ENCODE measurements at places on chromosomes 6 and 20.

DNA sequence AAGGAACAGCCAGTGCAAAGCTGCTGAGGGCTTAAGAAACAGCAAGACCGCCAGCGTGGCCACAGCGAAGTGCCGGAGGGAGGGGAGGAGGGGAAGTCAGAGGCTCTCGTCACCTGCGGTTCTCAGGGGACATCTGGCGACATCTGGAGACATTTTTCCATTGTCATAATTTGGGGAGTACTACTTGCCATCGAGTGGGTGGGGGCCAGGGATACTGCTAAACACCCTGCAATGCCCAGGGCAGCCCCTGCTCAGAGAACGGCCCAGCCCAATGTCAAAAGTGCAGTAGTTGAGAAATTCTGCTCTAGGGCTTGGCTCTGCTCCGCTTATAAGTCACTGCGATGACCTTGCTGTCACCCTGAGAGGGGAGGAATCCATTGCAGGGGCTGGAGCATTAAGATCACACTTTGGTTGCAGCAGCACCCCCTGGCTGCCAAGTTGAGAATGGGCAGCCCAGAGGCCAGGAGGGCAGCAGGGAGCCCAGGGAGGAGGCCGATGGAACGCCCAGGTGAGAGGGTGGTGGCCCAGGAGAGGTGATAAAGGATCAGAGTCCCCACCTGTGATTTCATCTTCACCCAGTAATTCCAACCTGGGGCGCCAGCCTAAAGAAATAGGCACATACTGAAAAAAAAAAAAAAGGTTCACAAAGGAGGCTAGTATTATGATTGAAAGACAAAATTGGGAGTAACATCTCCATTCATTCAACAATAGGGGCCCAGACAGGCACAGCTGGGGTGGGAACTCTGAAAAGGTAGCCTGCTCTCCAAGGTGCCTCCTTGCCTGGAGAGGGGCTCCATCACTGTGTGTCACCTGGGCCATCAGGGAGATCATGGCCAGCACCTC, 218.2 kb downstream of the BMP7 start:
- DNase-seq: peak; percentile 17

DNA sequence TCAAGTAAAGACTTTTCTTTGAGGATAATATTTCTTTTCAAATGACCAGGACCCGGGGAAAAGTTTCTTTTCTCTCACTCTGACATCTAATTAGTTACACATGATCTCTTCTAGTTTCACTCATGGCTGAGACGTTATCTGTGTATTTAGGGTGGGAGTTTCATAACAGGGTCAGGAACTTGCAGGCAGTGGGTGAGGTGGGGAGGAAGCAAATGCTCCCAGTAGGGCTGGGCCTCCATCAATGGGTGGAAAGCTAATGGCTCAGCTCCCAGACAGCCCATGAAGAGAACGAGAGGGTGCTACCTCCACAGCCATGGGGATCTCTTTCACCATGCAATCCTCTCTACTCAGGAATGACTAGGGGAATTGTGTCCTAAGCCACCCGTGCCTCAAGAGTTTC, 119.3 kb downstream of the F13A1 start:
- no peak for DNase-seq

- DNase-seq: peak; percentile 43
Measured at GRCh38 chr6:72798196-72798595, 176.3 kb downstream of the KCNQ5 start.

- DNase-seq: no peak
Measured at GRCh38 chr20:40851051-40851450, 162.0 kb upstream of the MAFB start.

DNA sequence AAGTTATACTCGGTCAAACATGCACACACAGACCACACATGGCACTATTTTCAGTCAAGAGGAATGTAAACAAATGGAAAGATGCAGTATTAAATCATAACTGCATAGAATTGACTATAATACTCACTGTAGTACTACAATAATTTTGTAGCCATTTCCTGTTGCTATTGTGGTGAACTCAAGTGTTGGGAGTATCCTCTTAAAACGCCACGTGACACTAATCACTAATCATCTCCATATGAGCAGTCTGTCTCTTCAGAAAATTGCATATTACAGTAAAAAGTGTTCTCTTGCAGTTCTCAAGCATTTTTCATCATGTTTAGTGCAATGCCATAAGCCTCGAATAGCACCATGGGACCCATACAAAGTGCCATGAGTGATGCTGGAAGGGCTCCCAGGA, 258.7 kb upstream of the ID4 start:
- DNase-seq: no peak
